ENCODE measurements at places on chromosomes 7 and 10.

DNA sequence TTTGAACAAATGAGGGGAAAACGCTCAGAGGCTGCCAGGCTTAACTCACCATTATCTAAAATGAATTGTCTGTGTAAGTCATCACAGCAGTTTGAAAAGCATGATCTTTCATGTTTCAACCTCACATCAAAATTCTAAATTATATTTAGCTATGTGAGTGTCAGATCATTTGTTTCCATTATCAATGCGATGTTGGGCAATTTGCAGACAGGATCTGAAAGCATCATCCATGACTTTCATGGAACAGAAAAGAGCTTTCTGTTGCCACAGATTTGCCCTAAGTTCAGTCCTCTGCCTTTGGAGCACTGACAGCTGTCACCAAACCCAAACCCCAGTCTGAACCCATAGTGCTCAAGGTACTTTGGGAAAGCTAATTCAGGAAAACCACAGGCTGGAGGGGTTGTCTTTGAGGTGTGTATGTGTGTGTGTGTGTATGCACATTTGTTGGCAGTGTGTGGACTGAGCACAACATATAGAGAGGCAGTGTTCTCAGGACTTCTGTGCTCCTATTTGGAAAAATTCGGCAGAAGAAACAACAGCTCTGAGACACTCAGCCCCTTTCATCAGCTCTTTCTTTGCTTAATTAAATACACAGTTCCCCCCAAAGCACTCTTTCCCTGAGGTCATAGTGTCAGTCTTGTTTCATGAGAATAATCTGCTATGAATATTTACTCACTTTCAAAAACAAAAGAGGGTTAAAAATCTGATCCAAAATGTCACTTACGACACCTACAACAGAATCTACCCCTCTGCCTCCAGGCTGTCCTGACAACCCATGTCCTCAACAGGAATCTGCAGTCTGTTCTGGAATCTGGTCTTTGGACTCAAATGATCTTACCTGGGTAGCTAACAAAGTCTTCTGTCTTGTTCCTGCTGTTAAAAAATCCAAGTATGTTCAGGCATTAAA lies 188.5 kb upstream of the KLF14 start:
- no peak for DNase-seq

DNA sequence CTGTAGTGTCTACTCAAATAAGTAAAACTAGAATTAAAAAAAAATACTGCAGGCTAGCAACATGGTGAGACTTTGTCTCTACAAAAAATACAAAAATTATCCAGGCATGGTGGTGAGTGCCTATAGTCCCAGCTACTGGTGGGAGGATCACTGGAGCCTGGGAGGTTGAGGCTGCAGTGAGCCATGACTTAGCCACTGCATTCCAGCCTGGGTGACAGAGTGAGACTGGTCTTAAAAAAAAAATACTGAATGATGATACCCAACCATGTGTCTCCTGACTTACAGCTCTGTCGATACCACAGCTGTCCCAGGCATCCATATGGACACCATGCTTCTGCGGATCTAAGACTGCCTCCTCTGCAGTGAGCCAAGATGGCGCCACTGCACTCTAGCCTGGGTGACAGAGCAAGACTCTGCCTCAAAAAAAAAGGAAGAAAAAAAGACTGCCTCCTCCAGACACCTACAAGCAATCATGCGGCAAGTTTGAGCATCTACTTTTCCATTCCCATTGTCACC lies 7.9 kb upstream of the FRAT1 start:
- DNase-seq: no peak

- DNase-seq: no peak
Measured at GRCh38 chr7:27846388-27846787, 106.4 kb downstream of the TAX1BP1 start.

- DNase-seq: no peak
Measured at GRCh38 chr7:82194016-82194643, 249.4 kb downstream of the CACNA2D1 start.

- no peak for DNase-seq
Measured at GRCh38 chr7:154438571-154439367, 386.6 kb downstream of the DPP6 start.

GRCh38 chr7:27532314-27532713 lies 130.4 kb downstream of the HIBADH start:
- no peak for DNase-seq

GRCh38 chr10:93261961-93262610 lies 188.4 kb downstream of the CYP26A1 start:
- no peak for DNase-seq

- no peak for DNase-seq
Measured at GRCh38 chr7:37052705-37053104, 328.4 kb upstream of the AOAH start.

DNA sequence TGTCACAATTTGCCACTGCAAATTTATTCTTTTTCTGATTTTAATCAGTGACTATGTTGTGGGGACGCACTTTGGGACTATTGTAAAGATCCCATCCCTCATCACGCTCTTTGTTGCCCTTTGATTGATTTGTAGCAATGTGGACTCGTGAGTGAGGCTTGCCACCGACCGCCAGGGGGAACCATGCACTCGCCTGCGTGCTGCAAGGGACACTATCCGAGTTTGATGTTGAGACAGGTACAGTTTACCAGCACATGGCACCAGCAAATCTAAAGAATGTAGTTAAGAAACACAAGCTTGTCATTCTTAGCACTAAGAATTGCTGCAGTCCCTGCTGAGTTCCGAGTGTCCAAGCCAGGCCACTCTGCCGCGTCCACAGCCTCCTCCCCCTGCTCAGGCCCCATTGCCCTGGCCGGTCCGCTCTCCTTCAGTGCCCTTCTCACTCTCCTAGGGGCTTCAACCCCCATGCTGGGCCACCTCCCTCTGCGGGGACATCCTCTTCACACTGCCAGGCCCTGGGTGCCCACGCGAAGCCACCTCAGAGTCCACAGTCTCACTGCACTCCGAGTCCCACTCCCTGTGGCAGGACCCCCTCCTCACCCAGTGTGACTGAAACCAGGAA lies 2.0 kb upstream of the SFTPA2 start:
- DNase-seq: peak; percentile 10

- DNase-seq: no peak
Measured at GRCh38 chr10:99412099-99412498, 18.3 kb downstream of the GOT1 start.

DNA sequence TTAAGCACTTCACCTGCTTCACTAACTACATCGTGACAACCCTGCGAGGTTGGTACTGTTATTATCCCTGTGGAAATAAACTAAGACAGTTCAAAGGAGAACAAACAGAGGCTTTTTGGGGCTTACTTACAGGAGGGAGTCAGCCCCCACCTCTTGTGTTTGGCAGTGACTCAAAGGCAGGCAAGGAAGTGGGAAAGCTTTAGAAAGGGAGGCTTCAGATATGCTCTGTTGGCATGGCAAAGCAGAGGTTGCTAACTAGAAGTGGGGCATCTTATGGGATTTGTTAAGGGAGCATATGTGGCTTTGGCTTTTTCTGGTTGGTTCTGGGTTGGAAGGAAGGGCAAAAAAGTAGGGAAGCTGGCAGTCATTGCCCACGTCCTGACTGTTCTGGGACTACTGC lies 84.8 kb upstream of the AOAH start:
- no peak for DNase-seq

GRCh38 chr10:108252771-108253170 lies 1088.3 kb upstream of the SORCS1 start:
- no peak for DNase-seq

DNA sequence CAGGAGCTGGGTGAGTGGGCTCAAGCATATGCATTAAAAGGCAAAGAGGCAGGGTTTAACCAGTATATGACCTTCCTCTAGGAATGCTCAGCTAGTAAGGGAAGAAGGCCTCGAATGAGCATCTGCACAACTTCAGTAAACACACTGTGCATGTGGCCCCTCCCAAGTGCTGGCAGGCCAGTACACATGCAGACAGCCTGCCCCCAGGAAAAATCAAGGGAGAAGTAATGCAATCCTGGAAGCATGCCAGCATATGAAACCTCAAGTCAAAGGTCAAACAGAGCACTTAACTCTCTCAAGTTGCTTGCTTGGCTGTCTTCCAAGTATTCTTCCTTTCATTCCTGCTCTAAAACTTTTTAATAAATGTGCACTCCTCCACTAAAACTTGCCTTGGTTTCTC lies 208.4 kb downstream of the ACTR3B start:
- no peak for DNase-seq

- DNase-seq: no peak
Measured at GRCh38 chr10:52170776-52171175, 143.3 kb upstream of the DKK1 start.

GRCh38 chr7:39622609-39623008 lies 763 bp upstream of the RALA start:
- no peak for DNase-seq

GRCh38 chr7:72336382-72336631 lies 75.8 kb downstream of the CALN1 start:
- DNase-seq: no peak

DNA sequence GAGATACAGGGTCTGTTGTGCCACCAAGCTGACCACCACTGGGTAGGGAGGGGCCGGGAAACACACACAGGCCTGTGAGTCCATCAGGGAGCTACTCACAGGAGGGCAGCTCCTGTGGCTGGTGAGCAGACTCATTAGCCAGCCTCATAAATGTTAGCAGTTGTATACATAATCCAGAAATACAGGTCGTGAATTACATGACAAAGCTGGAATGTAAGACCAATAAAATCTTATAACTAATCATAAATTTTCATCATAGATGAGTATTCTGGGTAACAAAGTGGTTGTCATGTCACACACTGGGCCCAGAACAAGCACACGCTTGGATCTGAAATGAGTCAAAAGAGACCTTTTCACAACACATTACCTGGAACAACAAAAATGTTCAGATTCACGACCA lies 642.6 kb upstream of the AUTS2 start:
- DNase-seq: no peak

DNA sequence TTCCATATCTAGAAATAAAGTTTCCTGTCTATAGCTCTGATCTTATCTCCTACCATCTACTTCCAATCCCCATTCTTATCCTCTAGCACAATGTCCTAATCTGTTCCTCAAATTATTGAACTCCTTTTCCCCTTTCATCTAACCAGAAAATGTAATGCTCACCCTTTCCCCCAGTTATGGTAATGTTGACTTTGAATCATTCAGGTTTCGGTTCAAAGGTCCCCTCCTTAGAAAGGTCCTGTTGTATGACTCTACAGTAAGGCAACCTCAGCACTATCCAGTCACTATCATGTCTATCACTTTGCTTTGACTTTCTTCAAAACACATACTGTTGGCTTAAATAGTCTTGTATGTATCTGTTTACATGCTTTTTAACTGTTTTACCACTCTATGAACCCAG lies 264.2 kb upstream of the PCDH15 start:
- DNase-seq: no peak

DNA sequence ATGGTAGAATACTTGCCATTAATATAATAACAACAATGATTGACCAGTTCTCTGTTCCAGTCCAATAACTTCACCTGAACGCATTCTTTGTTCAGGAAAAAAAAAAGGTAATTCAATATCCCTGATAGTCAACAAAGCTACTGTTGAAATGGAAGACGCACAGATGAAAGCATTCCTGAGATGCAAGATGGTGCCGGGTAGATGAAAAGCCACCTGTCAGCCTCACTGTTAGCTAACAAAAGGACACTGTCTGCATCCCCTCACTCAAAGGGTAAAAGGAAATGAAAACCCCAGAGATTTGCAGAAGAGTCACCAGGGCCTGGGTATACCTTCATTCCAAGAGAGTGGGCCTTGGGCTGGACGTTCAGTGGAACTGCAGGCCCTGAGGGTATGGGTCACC lies 357.4 kb downstream of the PLXNA4 start:
- no peak for DNase-seq

DNA sequence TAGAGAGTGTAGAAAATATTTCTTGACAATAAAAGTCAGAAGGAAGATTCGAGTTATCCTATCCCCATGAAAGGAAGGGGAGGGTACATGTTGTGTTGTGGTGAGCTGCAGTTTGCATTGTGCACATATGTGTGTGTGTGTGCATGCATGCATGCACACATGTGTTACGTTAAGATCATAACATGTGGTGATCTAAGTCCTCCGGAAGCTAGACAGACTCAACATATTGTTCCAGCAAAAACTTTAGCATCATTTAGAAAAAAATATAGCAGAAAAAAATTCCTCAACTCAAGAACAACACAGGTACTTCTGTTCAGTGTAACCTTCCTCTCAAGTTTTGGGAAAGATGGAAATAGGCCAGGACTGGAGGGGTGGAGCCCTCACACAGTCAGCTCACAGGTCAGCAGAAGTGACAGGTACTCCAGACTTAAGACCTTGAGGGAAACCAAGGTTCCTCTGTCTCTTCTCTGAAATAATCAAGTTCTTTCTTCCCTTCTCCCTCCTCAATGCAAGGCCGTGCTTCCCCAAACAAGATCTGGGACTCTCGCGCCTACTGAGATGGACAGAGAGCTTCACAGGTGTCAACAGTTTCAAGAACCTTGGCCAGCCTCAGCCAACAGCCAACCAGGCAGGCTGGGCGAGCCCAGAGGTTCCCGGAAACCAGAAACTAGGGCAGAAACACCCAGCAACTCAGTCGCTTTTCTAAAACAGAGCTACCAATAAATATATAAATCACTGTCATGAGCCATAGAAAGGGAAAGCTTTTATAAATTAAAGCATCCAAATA lies 205.2 kb downstream of the FAM107B start:
- no peak for DNase-seq

- no peak for DNase-seq
Measured at GRCh38 chr10:35637462-35637861, 4.6 kb downstream of the FZD8 start.

GRCh38 chr10:47145290-47145934 lies 154.6 kb upstream of the GDF10 start:
- no peak for DNase-seq

DNA sequence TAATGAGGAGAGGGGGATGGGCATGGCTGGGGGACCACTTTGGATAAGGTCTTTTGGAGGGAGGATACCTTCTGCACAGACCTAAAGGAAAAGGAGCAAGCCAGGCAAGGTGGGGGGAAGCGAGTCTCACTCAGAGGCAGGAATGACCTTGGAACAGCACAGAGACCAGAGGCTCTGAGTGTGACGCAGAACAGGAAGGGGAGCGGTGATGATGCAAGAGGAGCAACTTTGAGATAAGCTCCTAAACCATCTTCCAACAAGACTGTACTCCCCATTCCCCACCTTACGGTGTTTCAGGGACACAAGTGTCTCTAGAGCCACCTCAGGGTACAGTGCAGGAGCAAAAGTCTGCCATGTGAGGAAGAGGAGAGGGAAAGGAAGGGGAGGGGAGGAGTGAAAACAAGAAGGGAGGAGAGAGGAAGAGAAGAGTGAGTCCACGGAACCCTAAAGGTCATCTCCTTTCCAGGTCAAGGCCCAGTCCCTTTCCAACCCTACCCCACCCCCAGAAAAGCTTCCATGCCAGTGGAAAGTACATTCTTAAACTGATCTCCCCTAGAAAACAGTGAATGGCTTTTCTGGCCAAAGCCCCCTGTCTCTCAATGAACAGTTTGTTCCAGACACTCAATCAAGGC lies 54.1 kb downstream of the JAZF1 start:
- DNase-seq: no peak

GRCh38 chr10:48500771-48501170 lies 104.1 kb downstream of the ARHGAP22 start:
- no peak for DNase-seq
